ENCODE measurements at places on chromosomes 1 and 21.

DNA sequence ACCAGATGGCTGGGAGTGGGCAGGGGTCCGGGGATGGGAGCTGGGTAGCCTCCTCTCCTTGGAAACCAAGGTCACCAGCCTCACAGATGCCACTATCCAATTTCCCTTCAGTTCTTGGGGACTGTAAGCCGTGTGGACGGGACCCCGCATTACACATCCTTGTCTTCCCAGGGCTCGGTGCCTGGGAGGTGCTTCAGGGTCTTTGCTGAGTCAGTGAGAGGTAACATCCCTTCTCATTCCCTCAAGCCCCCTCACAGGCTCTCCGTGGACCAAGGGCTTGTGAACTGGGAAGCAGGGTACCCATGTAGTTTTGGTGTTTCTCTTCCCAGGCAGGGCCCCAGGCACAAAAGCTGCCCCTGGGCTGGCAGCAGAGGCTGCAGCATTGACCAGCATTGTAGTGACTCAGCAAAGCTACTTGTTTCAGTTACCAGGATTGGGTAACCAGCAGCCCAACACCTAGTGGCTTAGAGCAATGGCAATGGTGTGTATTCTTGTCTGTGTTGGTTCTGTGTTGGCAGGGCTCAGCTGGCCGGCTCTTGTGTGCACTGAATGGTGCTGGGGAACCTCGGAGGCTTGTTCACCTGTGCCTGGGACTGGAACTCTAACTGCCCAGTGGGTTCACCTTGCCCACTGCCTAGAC, 24.6 kb upstream of the PCBP3 start:
- DNase-seq, result no peak

GRCh38 chr1:214058076-214058475, 70.3 kb downstream of the PROX1 start:
- no peak for DNase-seq

DNA sequence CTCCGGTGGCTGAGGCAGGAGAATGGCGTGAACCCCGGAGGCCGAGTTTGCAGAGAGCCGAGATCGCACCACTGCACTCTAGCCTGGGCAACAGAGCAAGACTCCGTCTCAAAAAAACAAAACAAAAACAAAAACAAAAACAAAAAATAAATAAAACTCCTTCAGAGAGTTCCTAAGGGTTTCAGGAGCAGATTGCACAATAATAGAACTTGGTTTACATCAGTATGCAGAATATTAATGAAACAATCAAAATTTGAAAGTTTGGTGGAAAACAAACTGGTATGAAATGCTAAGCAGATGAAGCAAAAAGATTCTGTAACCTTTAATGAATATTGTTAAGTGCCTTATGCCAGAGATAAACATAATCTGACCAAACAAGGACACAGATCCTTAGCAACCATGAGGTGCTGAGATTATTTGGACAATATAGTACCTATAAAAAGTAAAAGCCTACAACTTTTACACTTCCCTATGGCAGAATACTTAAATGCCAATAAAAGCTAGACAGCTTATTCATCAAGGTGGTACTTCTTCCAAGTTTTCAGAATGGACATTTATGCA, 41.2 kb downstream of the SLC25A24 start:
- DNase-seq, result no peak

GRCh38 chr1:53133261-53134041, 9.0 kb downstream of the SLC1A7 start:
- DNase-seq, result no peak

- no peak for DNase-seq
Observed at GRCh38 chr21:46163380-46163779, 8.0 kb upstream of the FTCD start.

DNA sequence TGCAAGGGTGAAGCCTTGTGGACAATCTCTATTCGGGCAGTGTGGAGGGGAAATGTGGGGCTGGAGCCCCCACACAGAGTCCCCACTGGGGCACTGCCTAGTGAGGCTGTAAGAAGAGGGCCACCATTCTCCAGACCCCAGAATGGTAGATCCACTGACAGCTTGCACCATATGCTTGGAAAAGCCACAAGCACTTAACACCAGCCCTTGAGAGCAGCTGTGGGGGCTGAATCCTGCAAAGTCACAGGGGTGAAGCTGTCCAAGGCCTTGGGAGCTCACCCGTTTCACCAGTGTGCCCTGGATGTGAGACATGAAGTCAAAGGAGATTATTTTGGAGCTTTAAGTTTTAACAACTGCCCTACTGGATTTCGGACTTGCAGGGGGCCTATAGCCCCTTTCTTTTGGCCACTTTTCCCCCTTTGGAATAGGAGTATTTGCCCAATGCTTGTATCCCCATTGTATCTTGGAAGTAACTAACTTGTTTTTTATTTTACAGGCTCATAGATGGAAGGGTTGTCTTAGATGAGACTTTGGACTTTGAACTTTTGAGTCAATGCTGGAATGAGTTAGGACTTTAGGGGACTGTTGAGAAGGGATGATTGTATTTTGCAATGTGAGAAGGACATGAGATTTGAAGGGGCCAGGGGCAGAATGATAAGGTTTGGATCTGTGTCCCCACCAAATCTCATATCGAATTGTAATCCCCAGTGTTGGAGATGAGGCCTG, 16.3 kb upstream of the COL6A1 start:
- DNase-seq, result no peak

DNA sequence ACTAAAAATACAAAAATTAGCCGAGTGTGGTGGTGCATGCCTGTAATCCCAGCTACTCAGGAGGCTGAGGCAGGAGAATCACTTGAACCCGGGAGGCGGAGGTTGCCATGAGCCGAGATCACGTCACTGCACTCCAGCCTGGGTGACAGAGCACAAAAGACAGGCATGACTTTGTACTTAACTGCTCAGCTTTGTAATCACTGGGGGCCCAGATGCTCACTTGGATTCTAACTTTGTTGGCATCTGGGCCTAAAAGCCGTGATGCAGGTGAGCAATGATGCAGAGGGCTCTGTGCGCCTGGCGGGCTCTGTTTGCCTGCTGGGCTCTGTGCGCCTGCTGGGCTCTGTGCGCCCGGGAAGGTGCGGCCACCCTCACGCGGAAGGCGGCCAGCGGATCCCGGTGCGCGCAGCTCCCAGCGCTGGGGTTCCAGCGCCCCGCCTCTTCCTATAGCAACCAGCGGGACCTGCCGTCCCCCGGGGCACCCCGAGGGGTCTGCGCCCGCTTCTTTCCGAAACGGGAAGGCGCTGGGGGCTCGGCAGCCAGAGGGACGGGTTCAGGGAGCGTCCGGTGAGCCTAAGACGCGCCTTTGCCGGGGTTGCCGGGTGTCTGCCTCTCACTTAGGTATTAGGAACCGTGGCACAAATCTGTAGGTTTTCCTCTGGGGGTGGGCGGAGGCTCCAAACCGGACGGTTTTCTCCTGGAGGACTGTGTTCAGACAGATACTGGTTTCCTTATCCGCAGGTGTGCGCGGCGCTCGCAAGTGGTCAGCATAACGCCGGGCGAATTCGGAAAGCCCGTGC, 31.7 kb downstream of the PRMT2 start:
- DNase-seq, result peak; percentile 28

GRCh38 chr1:193256019-193256418, 69.6 kb upstream of the B3GALT2 start:
- no peak for DNase-seq

DNA sequence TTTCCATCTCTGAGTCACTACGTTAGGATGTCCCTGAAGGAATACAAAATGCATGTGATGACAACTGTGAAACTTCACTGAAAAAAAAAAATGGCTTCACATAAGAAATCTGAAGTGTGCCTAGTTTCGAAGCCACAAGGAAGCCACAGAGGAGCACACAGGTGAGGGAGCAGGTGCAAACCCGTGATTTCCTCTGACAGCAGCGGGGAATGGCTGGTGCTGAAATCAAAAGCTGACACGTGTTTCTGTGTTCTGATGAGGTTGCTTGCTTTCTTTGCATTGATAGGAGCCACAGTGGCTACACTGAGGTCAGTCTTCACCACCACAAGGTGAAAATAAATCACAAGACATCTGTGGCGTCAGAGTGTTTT, 105.7 kb upstream of the TLR5 start:
- DNase-seq, result no peak

- no peak for DNase-seq
Observed at GRCh38 chr1:177351361-177352108, 180.8 kb downstream of the BRINP2 start.

DNA sequence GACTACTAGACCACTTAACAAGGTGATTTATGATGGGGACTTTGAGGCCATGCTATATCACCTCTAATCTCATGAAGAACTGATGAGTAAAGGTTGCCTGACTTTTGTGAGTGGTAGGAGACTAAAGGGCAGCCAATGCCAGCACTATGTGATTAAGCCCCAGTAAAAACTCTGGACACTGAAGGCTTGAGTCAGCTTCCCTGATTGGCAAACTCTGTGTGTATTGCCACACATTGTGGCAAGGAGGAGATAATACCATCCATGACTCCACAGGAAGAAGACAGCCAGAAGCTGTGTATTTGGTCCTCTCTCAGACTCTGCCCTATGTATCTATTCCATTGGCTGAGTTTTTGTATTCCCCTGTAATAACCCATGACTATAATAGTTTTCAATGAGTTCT, 413.3 kb upstream of the ZRANB2 start:
- DNase-seq, result no peak

DNA sequence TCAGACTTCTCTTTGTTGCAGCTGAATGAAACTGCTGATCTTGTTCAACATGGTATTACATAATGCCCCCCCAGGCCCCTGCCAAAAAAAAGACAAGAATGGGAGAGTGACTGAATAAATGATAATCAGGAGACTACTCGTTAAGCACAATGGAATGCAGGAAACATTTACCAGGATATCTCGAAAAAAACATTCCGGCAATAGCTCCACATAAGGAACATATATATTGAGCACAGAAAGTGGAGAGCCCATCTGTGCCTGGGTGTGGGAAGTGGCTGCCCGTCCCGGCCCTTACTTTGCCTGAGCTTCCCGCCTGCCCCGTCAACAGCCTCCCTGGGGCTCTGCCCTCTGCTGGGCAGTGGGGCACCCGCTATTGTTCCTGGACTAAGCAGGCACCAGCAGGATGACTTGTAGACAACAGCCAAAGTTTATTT, 13.3 kb downstream of the TRIM11 start:
- DNase-seq, result no peak

DNA sequence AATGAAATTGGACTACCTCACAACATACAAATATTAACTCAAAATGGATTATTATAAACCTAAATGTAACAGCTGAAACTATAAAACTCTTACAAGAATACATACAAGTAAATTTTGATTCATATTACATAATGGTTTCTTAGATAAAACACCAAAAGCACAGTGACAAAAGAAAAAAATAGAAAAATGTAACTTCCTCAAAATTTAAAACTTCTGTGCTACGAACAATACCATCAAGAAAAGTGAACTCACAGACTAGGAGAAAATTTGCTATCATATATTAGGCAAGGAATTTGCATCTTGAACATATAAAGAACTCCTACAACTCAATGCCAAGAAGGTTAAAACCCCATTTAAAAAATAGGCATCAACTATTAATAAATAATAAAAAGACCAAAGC, 31.2 kb downstream of the ANGPTL3 start:
- DNase-seq, result no peak

- no peak for DNase-seq
Observed at GRCh38 chr1:239587066-239587465, 200.7 kb downstream of the CHRM3 start.

GRCh38 chr1:156714830-156715229, 9.4 kb upstream of the CRABP2 start:
- DNase-seq, result no peak

- DNase-seq, result no peak
Observed at GRCh38 chr1:49630156-49630555, 393.6 kb downstream of the AGBL4 start.

GRCh38 chr1:53110370-53111072, 31.9 kb downstream of the SLC1A7 start:
- peak; percentile 54 for DNase-seq

- no peak for DNase-seq
Observed at GRCh38 chr1:27968692-27969091, 8.9 kb downstream of the XKR8 start.

DNA sequence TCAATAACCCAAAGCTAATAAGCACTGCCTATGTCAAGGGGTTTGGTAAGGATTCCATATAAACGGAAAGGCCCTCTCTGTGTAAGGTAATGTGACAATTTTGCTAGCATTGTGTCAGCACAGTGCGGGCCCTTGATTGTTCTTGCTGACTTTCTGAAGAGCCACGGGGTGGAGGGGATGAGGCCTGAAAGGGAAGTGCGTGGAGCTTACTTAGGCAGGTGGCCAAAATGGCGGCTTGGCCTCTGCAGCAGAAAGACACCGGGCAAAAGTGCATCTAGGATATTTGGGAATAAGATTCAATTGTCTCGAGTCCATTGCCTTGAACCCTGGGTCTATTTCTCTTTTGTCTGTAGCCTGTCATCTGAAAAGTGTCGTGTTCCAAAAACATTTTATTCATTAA, 114.3 kb downstream of the TGFB2 start:
- DNase-seq, result no peak

DNA sequence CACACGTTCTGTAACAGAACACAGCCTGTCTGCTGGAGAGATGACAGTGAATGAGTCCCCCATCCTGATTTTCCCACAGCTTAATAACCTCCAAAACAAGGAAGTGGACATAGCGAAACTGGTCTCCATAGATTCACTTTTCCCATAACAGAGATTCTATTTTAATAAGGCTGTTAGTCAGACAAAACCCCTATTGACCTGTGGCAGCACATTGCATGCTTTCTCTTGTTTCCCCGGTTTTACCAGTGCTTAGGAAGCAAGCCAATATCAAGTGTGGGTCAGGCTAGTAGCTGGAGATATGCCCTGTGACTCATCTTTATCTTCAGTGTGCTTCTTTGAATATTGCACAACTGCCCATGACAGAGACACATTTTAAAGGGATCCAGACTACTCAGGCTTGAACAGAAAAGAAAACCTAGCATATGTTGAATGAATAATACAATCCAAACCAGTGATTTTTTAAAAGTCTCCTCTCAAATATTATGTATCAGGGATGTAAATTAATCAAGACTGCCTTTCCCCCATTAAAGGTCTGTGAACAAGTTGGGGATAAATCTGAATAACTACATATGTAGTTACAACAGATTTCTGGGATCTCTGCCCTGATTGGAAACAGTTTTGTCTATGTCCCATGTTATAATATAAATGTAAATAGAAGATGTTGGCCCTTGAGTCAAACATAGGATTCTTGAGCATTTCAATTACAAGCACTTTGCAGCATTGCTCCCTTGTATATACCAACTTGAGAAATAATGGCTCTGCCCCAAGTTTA, 11.9 kb upstream of the CLDN8 start:
- DNase-seq, result no peak

- no peak for DNase-seq
Observed at GRCh38 chr1:153921080-153921802, 1.5 kb downstream of the GATAD2B start.

DNA sequence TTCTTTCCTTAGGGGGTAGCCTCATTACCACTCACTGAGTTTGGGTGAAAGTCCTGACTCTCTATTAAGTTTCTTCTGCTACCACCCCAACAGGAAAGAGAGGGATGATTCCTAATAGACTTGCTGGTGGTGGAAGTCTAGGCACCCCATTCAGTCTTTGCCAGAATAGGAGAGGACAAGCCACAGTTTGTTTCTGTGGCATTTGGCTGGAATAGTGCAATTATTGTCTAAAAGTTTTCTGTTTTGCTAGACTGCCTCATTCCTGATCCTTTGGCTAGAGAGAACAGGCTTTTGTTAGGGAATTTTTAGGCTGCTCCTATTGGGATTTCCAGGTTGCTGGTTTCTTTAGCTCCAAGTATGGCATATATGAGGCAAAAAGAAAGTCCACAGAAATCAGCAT, 9.9 kb upstream of the HJV start:
- DNase-seq, result no peak

- no peak for DNase-seq
Observed at GRCh38 chr1:214720561-214720960, 117.6 kb downstream of the CENPF start.

- DNase-seq, result no peak
Observed at GRCh38 chr1:7595336-7595735, 175.8 kb upstream of the VAMP3 start.

GRCh38 chr1:206828765-206829164, 36.7 kb upstream of the IL20 start:
- DNase-seq, result no peak
